ENCODE measurements at places on chromosomes 1 and 21. TPM values are rescaled to one million over a fixed set of nuclear protein-coding genes. Genes with fewer than 3 reads are reported as not detected.

- no peaks in the 10 kb centered on the region for H3K27me3 ChIP-seq
- no peaks in the 10 kb centered on the region for H3K4me1 ChIP-seq
- no peak overlapping the region for H3K27ac ChIP-seq
- no peak overlapping the region for H3K4me3 ChIP-seq
- H3K36me3 ChIP-seq: no peaks in the 10 kb centered on the region
These were observed 79.5 kb upstream of the PALMD start for GRCh38 chr1:99566290-99567021.

DNA sequence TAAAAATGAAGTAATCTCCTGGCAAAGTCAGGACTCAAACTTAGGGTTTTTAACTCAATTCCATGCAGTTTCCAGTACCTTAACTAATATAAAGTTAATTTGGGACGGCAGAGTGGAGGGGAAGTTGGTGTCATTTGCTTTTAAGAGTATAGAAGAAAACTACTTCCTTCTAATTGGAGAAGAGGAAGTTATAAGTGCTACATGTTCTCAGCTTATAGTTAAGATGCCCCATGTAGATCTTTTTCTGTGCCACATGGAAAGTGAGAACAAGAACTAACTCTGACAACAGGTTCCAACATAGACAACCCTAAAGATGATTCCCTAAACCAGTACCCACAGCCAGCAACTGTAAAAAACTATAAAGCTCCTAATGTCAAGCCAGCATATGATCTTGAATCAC is 11.5 kb downstream of the RRAGC start:
- no peaks in the 10 kb centered on the region for H3K27me3 ChIP-seq
- no peak for DNase-seq
- no peak overlapping the region for H3K4me3 ChIP-seq
- H3K36me3 ChIP-seq: peaks cover 16% of the 10 kb centered on the region

- no peaks in the 10 kb centered on the region for H3K36me3 ChIP-seq
- peaks cover 5% of the 10 kb centered on the region for H3K4me1 ChIP-seq
- no peaks in the 10 kb centered on the region for H3K27me3 ChIP-seq
- no peak for DNase-seq
- no peak overlapping the region for H3K27ac ChIP-seq
These were observed 151.8 kb downstream of the CAMTA1 start for GRCh38 chr1:6937048-6937447.

GRCh38 chr1:208105756-208106155 is 138.4 kb downstream of the PLXNA2 start:
- peaks cover 8% of the 10 kb centered on the region for H3K4me1 ChIP-seq
- H3K36me3 ChIP-seq: peaks cover 3% of the 10 kb centered on the region
- H3K27ac ChIP-seq: no peak overlapping the region
- H3K4me3 ChIP-seq: no peak overlapping the region
- no peaks in the 10 kb centered on the region for H3K27me3 ChIP-seq
- no peak for DNase-seq

GRCh38 chr1:98793136-98793535 is 131.6 kb downstream of the SNX7 start:
- no peak for DNase-seq
- no peaks in the 10 kb centered on the region for H3K36me3 ChIP-seq
- H3K27me3 ChIP-seq: no peaks in the 10 kb centered on the region
- H3K4me1 ChIP-seq: no peaks in the 10 kb centered on the region
- no peak overlapping the region for H3K4me3 ChIP-seq

- no peak overlapping the region for H3K27ac ChIP-seq
- no peaks in the 10 kb centered on the region for H3K36me3 ChIP-seq
- no peak for DNase-seq
- H3K4me1 ChIP-seq: peaks cover 49% of the 10 kb centered on the region
- no peak overlapping the region for H3K4me3 ChIP-seq
These were observed 157.0 kb downstream of the RERE start for GRCh38 chr1:8660411-8660828.

GRCh38 chr1:28447679-28448078 is 58.2 kb upstream of the RCC1 start:
- DNase-seq: no peak
- H3K27me3 ChIP-seq: no peaks in the 10 kb centered on the region
- no peak overlapping the region for H3K4me3 ChIP-seq
- H3K27ac ChIP-seq: no peak overlapping the region
- H3K4me1 ChIP-seq: no peaks in the 10 kb centered on the region

- peak; percentile 82 for DNase-seq
- H3K27me3 ChIP-seq: no peaks in the 10 kb centered on the region
- peak overlapping the region; percentile 94 for H3K27ac ChIP-seq
- H3K4me1 ChIP-seq: peaks cover 48% of the 10 kb centered on the region
These were observed 382 bp downstream of the GPBP1L1 start for GRCh38 chr1:45686015-45686287.

DNA sequence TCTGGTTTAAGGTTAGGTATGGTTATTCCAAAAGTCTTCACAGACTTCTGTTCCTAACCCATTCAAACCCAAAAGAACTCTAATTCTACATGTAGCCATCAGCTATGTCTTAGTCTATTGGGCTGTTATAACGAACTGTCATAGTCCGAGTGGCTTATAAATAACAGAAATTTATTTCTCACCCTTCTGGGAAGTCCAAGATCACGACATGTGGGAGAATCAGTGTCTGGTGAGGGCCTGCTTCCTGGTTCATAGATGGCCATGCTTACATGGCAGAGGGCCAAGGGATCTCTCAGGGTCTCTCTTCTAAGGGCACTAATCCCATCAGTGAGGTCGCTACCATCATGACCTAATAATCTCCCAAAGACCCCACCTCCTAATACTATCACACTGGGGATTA is 103.0 kb upstream of the PPP2R5A start:
- H3K4me1 ChIP-seq: no peaks in the 10 kb centered on the region
- no peak overlapping the region for H3K4me3 ChIP-seq
- DNase-seq: no peak
- H3K27ac ChIP-seq: no peak overlapping the region

- H3K4me3 ChIP-seq: no peak overlapping the region
- DNase-seq: no peak
- H3K27ac ChIP-seq: no peak overlapping the region
- no peaks in the 10 kb centered on the region for H3K27me3 ChIP-seq
- H3K4me1 ChIP-seq: peaks cover 4% of the 10 kb centered on the region
- H3K36me3 ChIP-seq: no peaks in the 10 kb centered on the region
These were observed 13.8 kb upstream of the RNF11 start for GRCh38 chr1:51222136-51222787.

DNA sequence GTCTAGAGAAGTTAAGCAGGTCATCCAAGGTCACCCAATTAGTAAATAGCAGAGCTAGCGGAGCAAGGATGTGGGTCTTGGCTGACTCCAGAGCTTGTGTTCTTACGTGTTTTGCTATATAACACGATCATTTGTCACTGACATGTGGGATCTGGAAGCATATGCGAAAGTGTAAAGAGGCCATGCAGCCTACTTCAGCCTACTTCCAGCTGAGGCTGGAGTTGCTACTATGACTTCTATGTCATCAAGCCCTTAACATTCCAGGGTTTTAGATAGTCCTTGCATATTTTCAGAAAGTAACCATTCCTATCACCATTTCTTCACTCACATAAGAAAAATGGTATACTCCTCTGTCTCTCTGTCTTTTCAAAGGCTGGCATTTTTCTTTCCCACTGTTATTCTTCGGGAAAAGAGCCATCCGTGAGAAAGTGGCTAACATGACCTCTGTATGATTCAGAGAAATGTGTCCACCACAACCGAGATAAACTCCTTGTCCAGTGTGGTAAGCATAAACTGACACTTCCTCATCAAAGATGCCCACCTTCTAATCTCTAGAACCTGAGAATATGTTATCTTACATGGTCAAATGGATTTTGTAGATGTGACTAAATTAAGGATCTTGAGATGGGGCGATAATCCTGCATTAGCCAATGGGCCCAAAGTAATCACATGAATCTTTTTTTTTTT is 24.0 kb upstream of the ABL2 start:
- DNase-seq: no peak
- no peaks in the 10 kb centered on the region for H3K4me1 ChIP-seq
- no peak overlapping the region for H3K27ac ChIP-seq
- no peaks in the 10 kb centered on the region for H3K36me3 ChIP-seq
- no peaks in the 10 kb centered on the region for H3K27me3 ChIP-seq

- no peaks in the 10 kb centered on the region for H3K27me3 ChIP-seq
- peaks cover 14% of the 10 kb centered on the region for H3K4me1 ChIP-seq
- no peak overlapping the region for H3K27ac ChIP-seq
- no peaks in the 10 kb centered on the region for H3K36me3 ChIP-seq
These were observed 13.6 kb downstream of the LRRC42 start for GRCh38 chr1:53959664-53960250.

DNA sequence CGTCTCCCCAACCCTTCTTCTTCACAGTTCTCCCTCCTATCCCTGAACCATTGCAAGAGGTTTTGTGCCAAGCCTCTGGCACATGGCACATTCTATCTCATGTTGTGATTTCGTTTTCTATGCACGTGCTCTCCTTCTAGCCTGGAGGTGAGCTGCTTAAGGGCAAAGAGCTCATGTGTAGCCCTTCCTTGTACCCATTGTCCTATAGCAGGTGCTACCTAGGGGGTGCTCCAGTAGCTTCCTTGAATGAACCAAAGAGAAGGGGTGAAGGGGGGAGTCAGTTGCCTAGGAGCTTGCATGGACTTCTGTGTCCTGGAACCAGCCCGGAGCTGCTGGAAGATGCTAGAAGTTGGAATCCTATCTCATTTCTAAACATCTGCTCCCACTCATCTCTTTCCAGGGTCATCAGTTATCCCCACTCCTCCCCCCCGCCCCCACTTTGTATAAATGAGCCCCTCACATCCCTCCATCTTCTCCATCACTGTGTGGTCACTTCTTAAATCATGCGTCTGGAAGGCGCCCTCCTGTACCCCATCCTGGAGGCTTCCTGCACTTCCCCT is 535 bp upstream of the DISC1 start:
- no peaks in the 10 kb centered on the region for H3K36me3 ChIP-seq
- H3K4me3 ChIP-seq: peak overlapping the region; percentile 94

DNA sequence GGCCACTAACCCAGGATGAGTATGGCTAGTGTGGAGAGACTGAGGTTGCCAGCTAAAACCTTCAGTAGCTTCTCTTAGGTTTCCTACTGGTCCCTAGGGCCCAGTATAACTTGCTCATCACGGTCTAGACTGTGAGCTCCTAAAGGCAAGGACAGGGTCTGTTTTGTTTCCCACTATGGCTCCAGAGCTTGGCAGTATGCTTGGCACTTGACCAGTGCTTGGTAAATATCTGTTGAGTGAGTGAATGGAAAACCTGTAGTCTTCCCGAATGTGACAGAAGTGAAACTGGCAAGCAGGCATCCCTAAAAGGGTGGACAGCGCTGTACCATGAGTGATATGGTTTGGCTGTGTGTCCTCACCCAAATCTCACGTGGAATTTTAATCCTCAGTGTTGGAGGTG is 13.1 kb upstream of the PARS2 start:
- DNase-seq: no peak
- no peaks in the 10 kb centered on the region for H3K27me3 ChIP-seq
- no peak overlapping the region for H3K4me3 ChIP-seq

GRCh38 chr1:111225717-111226400 is 1.7 kb upstream of the CHI3L2 start:
- H3K4me3 ChIP-seq: no peak overlapping the region
- H3K27me3 ChIP-seq: no peaks in the 10 kb centered on the region
- no peaks in the 10 kb centered on the region for H3K36me3 ChIP-seq

DNA sequence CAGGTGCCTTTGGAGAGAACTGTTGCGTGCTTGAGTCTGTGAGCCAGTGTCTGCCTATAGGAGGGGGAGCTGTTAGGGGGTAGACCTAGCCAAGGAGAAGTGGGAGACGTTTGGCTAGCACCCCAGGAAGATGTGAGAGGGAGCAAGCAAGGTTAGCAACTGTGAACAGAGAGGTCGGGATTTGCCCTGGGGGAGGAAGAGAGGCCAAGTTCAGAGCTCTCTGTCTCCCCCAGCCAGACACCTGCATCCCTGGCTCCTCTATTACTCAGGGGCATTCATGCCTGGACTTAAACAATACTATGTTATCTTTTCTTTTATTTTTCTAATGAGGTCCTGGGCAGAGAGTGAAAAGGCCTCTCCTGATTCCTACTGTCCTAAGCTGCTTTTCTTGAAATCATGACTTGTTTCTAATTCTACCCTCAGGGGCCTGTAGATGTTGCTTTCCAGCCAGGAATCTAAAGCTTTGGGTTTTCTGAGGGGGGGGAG is 2.4 kb downstream of the BTG2 start:
- H3K27ac ChIP-seq: peak overlapping the region; percentile 98
- H3K27me3 ChIP-seq: no peaks in the 10 kb centered on the region
- no peak for DNase-seq
- peaks cover 58% of the 10 kb centered on the region for H3K4me1 ChIP-seq
- peak overlapping the region; percentile 84 for H3K4me3 ChIP-seq

GRCh38 chr1:212529211-212529741 is 79.3 kb upstream of the ATF3 start:
- no peak overlapping the region for H3K4me3 ChIP-seq
- DNase-seq: no peak
- no peaks in the 10 kb centered on the region for H3K4me1 ChIP-seq
- no peak overlapping the region for H3K27ac ChIP-seq
- no peaks in the 10 kb centered on the region for H3K36me3 ChIP-seq

DNA sequence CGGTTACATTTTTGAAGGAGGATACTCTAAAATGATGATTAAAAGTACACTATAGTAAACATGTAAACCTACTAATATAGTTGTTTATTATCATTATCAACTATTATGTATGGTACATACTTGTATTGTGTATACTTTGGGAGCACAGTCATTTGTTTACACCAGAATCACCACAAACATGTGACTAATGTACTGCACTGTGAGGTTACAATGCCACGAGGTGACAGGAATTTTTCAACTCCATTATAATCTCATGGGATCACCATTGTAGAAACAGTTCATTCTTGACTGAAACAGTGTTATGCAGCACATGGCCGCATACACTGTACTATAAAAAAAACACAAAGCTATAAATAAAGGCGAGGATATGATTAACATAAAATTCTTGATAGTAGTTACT is 44.3 kb downstream of the GPATCH2 start:
- H3K27me3 ChIP-seq: no peaks in the 10 kb centered on the region
- H3K36me3 ChIP-seq: no peaks in the 10 kb centered on the region
- DNase-seq: no peak
- H3K4me1 ChIP-seq: no peaks in the 10 kb centered on the region
- H3K4me3 ChIP-seq: no peak overlapping the region

- no peak overlapping the region for H3K4me3 ChIP-seq
- no peaks in the 10 kb centered on the region for H3K27me3 ChIP-seq
- no peak for DNase-seq
- H3K27ac ChIP-seq: no peak overlapping the region
- H3K4me1 ChIP-seq: no peaks in the 10 kb centered on the region
- H3K36me3 ChIP-seq: no peaks in the 10 kb centered on the region
These were observed 24.6 kb upstream of the SLC35F3 start for GRCh38 chr1:233879841-233880240.

LHX4 gene
- total RNA-seq: not detected

CALML6 gene
- 1.0 TPM for total RNA-seq

HAO2 gene
- not detected for total RNA-seq

AMY1A gene
- not detected for total RNA-seq

FAM72A gene
- total RNA-seq: 11.9 TPM

DISC1 gene
- total RNA-seq: 2.3 TPM

CR1L gene
- not detected for total RNA-seq

ALX3 gene
- total RNA-seq: not detected

All from body of pancreas (tissue), 4 donors.